ENCODE measurements at places on chromosomes 16 and 17. TPM values are rescaled to one million over a fixed set of nuclear protein-coding genes. Genes with fewer than 3 reads are reported as not detected.

GRCh38 chr17:40753804-40754203, 1.3 kb downstream of the KRT25 start:
- H3K4me1 ChIP-seq, result no peaks in the 10 kb centered on the region
- no peak overlapping the region for H3K27ac ChIP-seq
- H3K27me3 ChIP-seq, result no peaks in the 10 kb centered on the region
- no peak for DNase-seq
- H3K36me3 ChIP-seq, result no peaks in the 10 kb centered on the region
- H3K4me3 ChIP-seq, result no peak overlapping the region

DNA sequence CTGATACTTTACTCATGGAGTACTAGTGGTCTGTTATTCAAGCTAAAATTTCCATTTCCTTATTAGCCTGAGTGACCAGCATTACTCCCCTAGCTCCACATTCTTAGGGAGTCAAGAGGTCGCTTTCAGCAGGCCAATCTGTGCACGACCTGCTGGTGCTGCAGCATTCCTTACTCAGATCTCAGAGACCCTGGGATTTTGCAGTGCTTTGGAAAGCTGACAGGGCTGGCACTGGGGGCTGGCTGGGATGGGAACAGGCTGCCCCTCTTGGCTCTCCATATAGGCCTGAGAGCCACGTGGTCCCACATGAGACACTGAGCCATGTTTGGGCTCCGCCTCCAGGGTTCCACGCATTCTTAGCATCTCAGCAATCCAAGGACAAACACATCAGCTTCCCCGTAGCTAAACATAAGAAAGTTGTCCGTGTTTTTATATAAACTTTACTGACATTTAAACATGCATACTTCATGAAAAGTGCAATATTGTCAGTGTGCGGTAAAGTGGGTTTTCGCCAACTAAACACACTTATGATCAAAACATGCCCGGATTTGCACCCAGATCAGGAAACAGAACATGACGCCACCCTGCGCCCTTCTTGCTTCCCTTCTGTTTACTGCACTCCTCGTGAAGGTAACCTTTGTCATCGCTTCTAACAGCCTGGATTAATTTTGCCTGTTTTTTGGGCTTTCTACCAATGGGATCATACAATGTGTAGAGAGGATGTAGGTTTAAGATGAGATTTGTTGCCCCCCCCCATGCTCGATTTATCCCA, 254.5 kb upstream of the CACNG5 start:
- H3K27me3 ChIP-seq, result no peaks in the 10 kb centered on the region
- H3K4me1 ChIP-seq, result peaks cover 30% of the 10 kb centered on the region
- no peak overlapping the region for H3K4me3 ChIP-seq
- H3K27ac ChIP-seq, result peak overlapping the region; percentile 85
- DNase-seq, result no peak
- H3K36me3 ChIP-seq, result peaks cover 3% of the 10 kb centered on the region

DNA sequence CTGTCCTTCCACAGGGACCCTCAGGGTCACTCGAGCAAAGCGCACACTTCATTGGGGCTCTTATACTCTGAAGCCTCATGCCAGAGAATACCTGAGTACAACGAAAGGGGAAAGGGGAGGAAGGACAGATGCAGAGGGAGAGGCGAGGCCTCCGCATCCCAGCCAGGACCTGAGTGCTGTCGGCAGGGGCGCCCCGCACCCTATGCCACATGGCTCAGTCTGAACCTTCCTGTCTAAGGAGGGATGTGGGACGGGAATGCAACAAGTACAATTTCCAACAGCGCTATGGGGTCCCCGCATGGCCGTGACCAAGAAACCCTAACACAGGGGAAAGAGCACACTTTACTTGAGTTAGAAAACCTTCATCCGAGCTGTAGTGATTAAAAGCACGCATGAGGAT, 39.8 kb upstream of the FAAP100 start:
- no peak overlapping the region for H3K4me3 ChIP-seq
- no peaks in the 10 kb centered on the region for H3K27me3 ChIP-seq
- H3K4me1 ChIP-seq, result no peaks in the 10 kb centered on the region
- H3K36me3 ChIP-seq, result peaks cover 22% of the 10 kb centered on the region
- DNase-seq, result no peak

DNA sequence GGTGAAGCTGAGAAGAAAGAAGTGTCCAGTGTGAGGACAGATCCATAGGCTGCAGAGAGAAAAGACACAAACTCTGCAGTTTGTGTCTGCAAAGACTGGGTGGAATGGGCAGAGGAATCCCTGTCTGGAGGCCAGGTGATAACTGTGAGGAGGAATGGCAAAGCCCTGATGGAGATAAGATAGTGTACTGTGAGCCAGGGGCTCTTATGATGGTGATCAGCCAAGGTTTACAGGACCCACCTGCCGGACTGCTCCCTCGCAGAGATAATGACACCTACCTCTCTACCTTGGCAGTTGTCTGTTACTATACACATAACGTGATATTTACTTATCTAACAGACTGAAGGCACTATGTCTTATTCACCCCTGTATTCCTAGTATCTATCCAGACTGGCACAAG, 92.6 kb upstream of the ASIC2 start:
- no peak for DNase-seq
- H3K4me3 ChIP-seq, result no peak overlapping the region
- H3K4me1 ChIP-seq, result peaks cover 3% of the 10 kb centered on the region

- H3K27ac ChIP-seq, result peak overlapping the region; percentile 89
- H3K4me1 ChIP-seq, result peaks cover 6% of the 10 kb centered on the region
- H3K36me3 ChIP-seq, result peaks cover 2% of the 10 kb centered on the region
- H3K4me3 ChIP-seq, result peak overlapping the region; percentile 74
- peak; percentile 99 for DNase-seq
Measured at GRCh38 chr17:3754458-3755334, 31.0 kb downstream of the HASPIN start.

DNA sequence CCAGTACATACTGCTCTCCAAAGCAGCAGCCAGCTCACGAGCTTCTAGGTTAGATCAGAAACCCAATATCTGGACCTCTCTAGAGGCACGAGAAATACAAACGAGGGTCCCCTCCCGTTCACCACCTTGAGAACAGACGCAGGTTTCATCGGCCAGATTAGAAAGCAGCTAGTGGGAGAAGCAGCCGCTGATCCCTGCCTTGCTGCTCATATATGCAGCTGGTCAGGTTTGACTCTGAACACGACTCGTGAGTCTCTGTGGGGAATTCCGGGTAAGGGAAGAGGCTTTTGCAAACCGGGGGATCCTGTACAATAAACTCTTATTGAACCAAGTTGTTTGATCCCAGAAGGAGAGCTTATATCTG, 1.6 kb downstream of the VAT1L start:
- DNase-seq, result no peak
- peaks cover 66% of the 10 kb centered on the region for H3K27me3 ChIP-seq
- peaks cover 15% of the 10 kb centered on the region for H3K4me1 ChIP-seq
- H3K4me3 ChIP-seq, result peak overlapping the region; percentile 63
- no peak overlapping the region for H3K27ac ChIP-seq

DNA sequence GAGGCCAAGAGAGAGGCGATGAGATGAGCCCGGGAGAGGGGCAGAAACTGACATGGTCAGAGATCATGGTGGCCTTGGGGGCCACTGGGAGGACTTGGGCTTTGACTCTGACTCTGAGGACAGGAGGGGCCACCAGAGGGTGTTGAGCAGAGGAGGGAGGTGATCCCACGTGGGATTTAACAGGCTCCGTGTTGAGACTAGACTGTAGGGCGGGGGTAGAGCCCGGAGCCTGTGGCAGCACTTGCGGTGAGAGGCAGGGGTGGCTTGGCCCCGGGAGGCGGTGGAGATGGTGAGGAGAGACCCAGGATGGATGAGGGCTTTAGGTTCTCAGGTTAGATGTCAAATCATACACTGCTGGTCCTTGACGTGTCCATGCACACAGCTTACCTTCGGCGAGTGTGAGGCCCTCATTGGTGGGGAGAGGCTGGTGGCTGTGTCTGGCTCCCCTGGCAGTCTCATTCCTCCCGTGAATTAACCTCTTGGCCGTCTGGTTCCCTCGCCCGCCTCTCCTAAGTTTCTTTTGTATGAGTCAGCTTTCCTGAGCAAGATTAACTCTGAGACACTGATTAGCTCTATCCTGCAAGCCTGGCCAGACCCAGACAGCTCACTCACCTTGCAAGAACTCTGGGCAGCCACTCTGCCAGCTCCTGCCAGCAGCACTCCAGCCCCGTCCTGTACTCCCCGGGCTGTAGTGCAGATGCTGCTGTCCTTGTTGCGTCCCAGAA, 39.7 kb downstream of the VPS35L start:
- H3K27me3 ChIP-seq, result no peaks in the 10 kb centered on the region
- DNase-seq, result no peak
- H3K4me1 ChIP-seq, result no peaks in the 10 kb centered on the region

DNA sequence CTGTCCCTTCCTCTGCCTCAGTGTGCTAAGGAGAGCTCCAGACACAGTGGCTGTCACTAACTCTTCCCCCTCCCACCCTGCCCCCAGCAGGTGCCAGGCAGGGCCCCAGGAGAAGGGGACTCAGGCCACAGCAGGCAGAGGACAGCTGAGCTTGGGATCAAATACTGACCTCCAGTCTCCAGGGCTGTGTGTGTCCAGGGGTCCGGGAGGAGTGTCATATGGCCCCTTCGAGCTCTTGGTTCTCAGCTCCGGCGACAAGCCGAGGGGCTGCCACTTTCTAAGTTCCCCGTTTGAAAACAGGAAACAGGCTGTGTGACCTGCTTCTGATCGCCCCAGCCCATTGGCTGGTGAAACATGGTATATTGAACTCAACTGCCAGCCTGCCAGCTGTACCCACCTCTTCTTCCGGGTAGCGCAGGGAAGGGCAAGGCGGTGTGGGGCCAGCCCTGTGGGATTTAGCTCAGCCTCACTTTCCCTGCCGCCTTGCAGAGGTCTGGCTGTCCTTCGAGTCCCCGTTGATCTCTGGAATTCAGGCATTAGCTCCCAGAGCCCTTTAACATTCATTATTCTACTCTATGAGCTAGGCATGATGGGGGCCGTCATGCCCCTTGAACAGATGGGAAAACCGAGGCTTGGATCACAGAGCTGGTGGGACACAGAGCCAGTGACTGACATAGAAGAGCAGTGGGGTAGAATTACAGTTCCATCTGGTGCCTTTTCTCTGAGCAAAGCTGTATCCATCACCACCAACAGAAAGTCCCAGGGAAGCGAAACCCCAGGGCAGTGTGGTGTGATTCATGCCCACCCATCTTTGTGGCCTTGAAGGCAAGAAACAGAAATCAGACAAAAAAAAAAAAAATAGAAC, at the start of gene SNX20:
SNX20 (minus strand) TSS at position 292 of the 865 bp plus-strand sequence. CDS start 3,786 bp downstream, outside the sequence.
- no peaks in the 10 kb centered on the region for H3K36me3 ChIP-seq
- no peak for DNase-seq
- H3K4me3 ChIP-seq, result no peak within 1 kb of the TSS
- H3K4me1 ChIP-seq, result peaks cover 1% of the 10 kb centered on the region
- no peak within 1 kb of the TSS for H3K27ac ChIP-seq

- no peaks in the 10 kb centered on the region for H3K27me3 ChIP-seq
- H3K27ac ChIP-seq, result peak overlapping the region; percentile 99
- H3K36me3 ChIP-seq, result peaks cover 6% of the 10 kb centered on the region
- peaks cover 20% of the 10 kb centered on the region for H3K4me1 ChIP-seq
Measured at GRCh38 chr17:59893676-59894100, 767 bp downstream of the RPS6KB1 start.

GRCh38 chr17:4150096-4150495, 7.1 kb downstream of the CYB5D2 start:
- H3K4me3 ChIP-seq, result no peak overlapping the region
- peaks cover 4% of the 10 kb centered on the region for H3K36me3 ChIP-seq
- no peak for DNase-seq
- no peak overlapping the region for H3K27ac ChIP-seq
- H3K4me1 ChIP-seq, result no peaks in the 10 kb centered on the region
- no peaks in the 10 kb centered on the region for H3K27me3 ChIP-seq

- H3K36me3 ChIP-seq, result peaks cover 14% of the 10 kb centered on the region
- no peak overlapping the region for H3K4me3 ChIP-seq
- H3K27me3 ChIP-seq, result no peaks in the 10 kb centered on the region
- no peak for DNase-seq
- H3K4me1 ChIP-seq, result peaks cover 20% of the 10 kb centered on the region
Measured at GRCh38 chr16:71848622-71849021, 2.8 kb downstream of the ATXN1L start.

DNA sequence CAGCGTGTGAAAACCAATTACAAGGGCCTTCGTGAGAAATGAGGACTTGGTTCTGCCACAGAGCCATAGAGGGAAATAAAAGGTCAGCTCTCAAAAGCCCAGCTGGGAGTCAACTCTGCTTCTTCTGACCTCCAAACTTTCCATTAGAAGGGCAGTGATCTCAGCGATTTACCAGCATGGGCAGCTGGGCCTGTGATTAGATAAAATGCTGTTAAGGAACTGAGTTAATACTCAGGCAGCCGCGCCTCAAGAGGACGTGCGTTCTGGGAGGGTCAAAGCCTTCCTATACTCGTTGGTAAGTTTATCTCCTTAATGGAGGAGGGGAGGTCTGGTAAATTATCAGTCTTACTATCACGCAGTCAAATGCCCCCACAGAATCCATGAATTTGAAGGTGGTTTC, 480.2 kb upstream of the ERCC4 start:
- no peak overlapping the region for H3K27ac ChIP-seq
- no peak for DNase-seq
- no peaks in the 10 kb centered on the region for H3K27me3 ChIP-seq

The C16orf89 gene
- not detected for total RNA-seq

The DPEP2 gene
- total RNA-seq, result not detected

The KRTAP3-2 gene
- not detected for total RNA-seq

The ZNF821 gene
- total RNA-seq, result 32.6 TPM

The GNGT2 gene
- not detected for total RNA-seq

The GSDMA gene
- not detected for total RNA-seq

The SLC5A10 gene
- total RNA-seq, result not detected

The TBC1D3E gene
- not detected for total RNA-seq

The SPN gene
- total RNA-seq, result 0.19 TPM

The KCNH4 gene
- not detected for total RNA-seq

The CCL1 gene
- total RNA-seq, result not detected

All from progenitor cell of endocrine pancreas (in vitro differentiated cells).